Kasumi-1 (cell line): ENCODE measurements at places on chromosomes 7 and 10.

DNA sequence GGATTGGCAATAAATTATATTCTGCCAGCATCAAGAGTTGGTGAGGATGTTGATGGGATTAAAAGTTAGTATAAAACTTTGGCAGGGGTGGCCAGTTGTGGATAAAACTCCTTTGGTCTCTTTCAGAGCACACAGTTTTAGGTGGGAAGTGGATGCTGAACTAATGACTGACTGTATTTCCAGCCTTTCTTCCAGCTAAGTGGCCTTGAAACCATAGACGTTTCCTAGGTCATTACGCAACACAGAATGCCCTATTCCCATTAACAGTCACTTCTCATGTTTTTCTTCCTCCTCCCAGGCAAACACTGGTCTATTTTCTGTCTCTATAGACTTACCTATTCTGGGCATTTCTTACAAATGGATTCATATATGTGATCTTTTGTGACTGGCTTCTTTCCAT is 467.4 kb downstream of the NEBL start:
- no peak for DNase-seq

DNA sequence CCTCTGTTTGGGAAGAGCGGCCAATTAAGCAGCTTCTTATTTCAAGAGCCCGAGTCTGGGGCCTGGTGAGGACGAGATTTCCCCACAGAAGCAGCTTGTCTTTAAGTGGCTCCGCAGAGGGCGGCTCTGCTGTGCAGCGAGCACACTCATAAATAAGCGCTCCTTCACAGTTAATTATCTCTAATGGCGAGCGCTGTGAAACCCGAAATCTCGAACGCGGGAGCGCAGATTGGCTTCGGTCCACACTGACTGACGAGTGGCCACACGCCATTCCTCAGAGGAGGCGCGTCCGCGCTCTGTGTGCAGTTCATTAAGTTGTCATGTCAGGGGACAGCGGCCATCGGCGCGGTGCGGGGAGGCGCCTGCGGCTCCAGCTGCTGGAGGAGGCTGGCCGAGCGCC is 560.9 kb downstream of the DNAJB6 start:
- DNase-seq: no peak

DNA sequence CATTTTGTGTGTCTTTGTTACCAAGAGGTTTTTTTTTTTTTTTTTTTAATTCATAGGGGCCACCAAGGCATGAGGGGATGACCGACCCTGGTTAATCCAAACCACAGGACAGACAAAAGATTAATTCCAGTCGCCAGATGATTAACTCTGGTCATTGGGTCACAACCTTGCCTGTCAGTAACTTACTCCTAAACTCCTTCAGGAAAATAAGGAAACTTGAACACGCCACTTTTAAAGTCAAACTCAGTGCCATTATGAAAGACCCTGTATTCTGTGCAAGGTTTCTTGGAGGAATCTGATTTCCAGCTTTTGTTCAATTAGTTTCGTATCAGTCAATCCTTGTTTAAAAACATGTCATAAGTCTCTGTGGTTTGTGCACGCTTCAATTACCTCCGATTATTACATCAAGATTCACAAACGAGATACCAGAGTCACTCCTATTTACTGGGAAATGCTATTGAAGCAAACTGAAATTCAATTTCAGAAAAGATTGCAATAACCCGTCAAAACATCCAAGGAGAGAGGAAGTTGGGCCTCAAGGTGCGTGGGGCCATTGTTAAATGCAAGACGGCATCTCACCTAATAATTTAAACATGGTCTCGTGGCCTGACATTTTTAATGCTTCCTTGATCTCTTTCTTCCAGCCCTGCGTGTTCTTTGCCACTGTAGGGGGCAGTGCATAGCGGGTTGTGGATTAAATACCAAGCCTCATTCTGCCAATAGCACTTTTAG is 44.0 kb downstream of the NRP1 start:
- no peak for DNase-seq

DNA sequence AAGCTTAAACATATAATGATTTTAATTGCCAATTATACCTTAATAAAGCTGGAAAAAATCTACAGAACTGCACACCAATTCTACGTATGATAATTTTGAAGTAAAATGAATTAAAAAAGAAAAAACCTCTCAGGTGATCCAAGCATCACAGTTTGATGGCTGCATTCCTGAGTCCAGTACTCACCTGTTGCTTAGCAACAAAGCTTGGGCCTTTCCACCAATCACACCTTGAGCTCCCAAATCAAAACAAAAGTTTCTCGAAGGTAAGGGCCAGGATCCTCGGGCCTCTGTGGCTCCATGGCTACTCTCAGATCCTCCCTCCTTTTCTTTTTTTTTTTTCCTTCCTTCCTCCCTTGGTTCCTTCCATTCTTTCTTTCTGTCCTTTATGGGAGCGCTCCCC is 137.2 kb upstream of the PCBD1 start:
- no peak for DNase-seq

DNA sequence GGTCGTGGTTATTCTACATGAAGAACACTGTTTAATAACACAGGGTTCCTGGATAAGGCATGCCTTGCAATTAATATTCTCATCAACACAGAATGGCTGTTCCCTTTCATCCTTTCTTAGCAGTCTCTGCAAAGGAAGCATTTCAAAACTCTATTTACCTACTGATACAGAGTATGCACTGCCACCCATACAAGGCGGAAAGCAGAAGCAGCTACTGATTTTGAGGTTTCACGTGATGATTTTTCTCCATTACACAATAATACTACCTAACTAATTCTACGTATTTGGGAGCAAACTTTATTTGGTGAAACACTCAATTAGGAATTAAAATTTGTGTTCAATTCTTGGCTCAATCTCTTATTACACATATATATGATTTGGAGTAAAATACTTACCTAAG is 43.0 kb upstream of the COL1A2 start:
- DNase-seq: no peak

GRCh38 chr7:11221984-11222383 is 248.3 kb downstream of the PHF14 start:
- no peak for DNase-seq

DNA sequence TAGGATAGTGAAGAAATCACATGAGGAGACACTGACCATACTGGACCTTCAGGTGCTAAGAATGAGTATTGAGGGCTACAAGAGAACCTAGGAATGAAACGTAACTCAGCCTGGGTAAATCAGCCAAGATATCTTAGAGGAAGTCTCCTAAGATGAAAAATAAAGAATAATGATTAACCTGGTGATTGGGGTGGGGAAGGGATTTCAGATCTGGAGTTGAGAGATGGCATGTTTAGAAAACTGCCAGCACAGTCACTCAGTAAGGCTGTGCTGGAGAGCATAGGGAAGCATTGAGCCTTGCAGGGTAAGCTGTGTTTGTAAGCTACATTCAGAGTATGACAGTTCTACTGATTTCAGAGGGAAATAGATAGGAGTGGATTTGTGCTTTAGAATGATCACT is 1.9 kb upstream of the MALRD1 start:
- DNase-seq: no peak

DNA sequence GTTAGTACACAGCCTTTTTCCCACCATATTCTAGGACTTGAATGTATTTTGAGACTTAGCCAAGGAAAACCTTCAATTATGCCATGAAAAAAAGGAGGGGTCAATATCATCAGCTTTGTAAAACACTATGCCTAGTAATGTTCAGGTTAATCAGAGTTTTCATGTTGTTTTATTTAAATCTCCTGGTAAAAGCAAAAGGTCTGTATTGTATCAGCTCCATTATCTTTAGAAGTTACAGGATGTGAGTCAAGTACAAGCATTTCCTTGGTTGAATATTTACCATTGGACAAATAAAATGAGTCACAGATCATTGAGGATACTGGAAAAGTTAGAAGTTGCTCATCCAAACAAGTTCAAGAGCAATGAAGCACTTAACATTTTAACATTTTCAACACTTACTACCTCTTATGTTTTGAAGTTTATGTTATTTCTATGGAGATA is 89.9 kb upstream of the CAPZA2 start:
- DNase-seq: no peak

DNA sequence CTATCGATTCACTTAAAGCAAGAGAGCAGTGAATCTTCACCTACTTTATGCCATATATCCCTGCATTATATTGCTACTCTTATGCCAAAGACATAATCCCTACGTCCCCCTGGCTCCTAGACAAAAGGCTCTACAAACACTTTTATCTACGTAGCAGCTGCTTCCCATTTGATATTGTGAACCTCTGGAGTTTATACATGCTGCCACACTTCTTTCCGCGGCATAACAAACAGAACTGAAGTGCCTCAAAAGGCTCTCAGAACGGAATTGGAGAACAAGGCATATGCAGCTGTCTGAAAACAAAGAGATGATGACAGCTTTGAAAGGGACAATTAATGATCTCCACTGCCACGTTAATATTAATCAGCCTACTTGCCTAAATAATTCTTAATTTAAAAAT is 985.6 kb upstream of the LRRN3 start:
- DNase-seq: no peak
